ENCODE measurements at places on chromosomes 13 and 19.

GRCh38 chr13:112350300-112350699, 25.9 kb upstream of the SPACA7 start:
- H3K4me1 ChIP-seq: no peaks in the 10 kb centered on the region
- H3K27me3 ChIP-seq: no peaks in the 10 kb centered on the region

DNA sequence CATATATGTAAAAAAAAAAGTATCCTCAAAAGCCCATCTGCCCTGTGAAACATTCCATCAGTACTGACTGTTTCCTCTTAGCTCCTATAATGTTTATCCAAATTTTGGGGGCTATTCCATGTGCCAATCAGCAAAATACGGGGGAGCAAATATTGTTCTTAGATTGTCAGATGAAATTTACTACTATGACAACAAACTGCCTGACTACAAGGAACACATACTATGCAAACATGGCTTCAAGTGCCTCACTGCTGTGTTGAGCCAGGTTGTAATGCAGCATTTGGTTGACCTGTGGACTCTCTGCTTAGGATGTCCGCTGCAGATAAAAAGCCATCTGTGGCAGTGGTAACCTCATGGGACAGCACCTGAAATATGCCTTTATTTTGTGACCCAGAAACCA, 98.2 kb upstream of the SCEL start:
- DNase-seq: no peak
- no peaks in the 10 kb centered on the region for H3K27me3 ChIP-seq
- H3K4me1 ChIP-seq: no peaks in the 10 kb centered on the region
- no peak overlapping the region for H3K4me3 ChIP-seq
- no peaks in the 10 kb centered on the region for H3K36me3 ChIP-seq

DNA sequence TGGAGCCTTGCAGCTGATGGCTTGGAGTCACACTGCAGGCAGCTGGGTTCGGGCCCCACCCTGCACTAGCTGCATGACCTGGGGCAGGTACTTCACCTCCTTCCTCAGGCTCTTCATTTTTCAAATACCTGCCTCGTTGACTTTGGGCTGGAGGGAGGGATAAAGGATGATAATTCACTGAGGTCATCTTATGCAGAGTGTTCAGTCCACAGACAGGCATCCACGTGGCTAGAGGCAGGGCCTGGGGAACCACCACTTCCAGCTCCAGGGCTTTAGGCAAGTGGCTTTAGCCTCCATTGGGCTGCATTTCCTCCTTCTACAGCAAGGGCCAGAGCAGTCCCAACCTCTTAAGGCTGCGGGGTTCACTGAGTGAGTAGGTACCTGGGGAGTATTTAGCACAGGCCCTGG, 84.8 kb downstream of the SIPA1L3 start:
- no peaks in the 10 kb centered on the region for H3K27me3 ChIP-seq
- DNase-seq: no peak
- no peak overlapping the region for H3K27ac ChIP-seq
- H3K4me3 ChIP-seq: no peak overlapping the region
- H3K4me1 ChIP-seq: no peaks in the 10 kb centered on the region
- no peaks in the 10 kb centered on the region for H3K36me3 ChIP-seq

DNA sequence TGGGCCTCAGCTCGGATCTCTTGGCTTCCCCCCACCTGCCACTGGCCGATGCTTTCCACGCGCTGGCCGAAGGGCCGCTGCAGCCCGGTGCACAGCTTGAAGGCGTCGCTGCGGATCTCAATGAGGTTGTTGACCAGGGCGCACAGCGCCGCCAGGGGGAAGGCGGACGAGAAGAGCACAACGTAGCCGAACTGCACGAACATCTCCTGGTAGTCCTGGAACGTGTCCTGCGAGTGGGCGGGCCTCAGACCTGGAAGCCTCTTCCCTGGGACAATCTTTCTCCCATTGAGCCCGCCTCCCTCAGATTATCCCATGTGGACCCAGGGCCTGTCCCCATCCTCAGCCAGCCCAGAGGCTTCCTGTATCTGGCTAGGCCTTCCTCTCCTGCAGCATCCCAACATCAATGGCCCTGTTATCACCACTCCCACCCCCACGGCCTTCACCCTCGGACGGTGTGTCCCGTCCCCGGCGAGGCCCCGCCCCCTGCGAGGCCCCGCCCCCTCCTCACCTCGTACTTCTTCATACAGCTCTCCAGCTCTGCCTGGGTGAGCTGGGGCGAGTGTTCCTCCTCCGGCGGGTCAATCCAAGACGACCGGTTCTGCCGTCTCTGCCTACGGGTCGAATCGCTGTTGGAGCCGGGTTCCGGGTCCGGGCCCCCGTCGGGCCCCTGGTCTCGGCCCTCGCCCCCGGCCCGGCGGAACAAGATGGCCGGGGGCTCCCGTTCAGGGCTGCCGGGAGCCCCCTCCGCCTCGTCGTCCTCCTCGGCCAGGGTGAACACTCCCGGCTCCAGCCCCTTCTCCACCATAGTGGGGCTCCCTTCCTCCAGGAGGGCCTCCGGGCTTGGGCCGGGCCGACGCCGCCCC, 6.8 kb downstream of the ANO8 start:
- no peaks in the 10 kb centered on the region for H3K27me3 ChIP-seq
- H3K4me3 ChIP-seq: peak overlapping the region; percentile 40
- DNase-seq: peak; percentile 85
- no peaks in the 10 kb centered on the region for H3K36me3 ChIP-seq
- H3K4me1 ChIP-seq: peaks cover 4% of the 10 kb centered on the region

DNA sequence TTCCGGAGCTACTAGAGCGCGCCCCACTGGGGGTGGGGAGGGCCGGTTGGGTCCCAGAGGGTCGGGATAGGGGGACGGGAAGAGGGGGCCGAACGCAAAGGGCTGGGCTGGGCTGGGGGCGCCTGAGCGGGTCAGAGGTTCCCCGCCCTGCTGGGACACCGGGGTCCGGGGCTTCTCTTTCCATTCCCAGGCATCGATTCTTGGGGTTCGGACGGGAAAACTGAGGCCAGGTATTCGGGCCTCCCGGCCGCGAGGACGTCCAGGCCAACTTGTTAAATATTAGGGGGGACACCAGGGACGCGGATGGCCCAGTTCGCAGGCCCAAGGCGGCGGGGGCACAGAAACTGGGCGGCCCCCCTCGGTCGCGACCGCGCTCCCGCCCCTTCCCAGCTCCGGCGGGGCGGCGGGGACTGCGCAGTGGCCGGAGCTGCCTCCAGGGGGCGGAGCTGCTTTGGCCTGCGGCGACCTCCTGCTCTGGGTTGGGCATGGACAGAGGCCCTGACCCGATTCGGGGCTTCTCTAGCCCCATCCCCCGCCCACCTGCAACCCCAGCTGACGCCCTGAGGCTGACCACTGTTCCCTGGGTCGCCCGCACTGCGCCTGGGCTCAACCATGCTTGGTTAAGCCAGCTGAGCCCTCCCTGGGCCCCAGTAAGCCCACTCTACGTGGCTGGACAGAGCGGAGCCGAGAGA, 1.2 kb upstream of the KLF16 start:
- H3K27me3 ChIP-seq: no peaks in the 10 kb centered on the region
- H3K4me1 ChIP-seq: peaks cover 14% of the 10 kb centered on the region
- peak overlapping the region; percentile 79 for H3K4me3 ChIP-seq
- no peaks in the 10 kb centered on the region for H3K36me3 ChIP-seq

- no peak overlapping the region for H3K4me3 ChIP-seq
- no peak overlapping the region for H3K27ac ChIP-seq
- H3K4me1 ChIP-seq: no peaks in the 10 kb centered on the region
- no peaks in the 10 kb centered on the region for H3K36me3 ChIP-seq
- DNase-seq: no peak
- no peaks in the 10 kb centered on the region for H3K27me3 ChIP-seq
These were observed 84.8 kb downstream of the DCT start for GRCh38 chr13:94394723-94395122.

GRCh38 chr13:47831265-47831664, 169.8 kb downstream of the SUCLA2 start:
- no peaks in the 10 kb centered on the region for H3K36me3 ChIP-seq
- no peaks in the 10 kb centered on the region for H3K27me3 ChIP-seq
- H3K4me1 ChIP-seq: no peaks in the 10 kb centered on the region
- no peak overlapping the region for H3K27ac ChIP-seq

DNA sequence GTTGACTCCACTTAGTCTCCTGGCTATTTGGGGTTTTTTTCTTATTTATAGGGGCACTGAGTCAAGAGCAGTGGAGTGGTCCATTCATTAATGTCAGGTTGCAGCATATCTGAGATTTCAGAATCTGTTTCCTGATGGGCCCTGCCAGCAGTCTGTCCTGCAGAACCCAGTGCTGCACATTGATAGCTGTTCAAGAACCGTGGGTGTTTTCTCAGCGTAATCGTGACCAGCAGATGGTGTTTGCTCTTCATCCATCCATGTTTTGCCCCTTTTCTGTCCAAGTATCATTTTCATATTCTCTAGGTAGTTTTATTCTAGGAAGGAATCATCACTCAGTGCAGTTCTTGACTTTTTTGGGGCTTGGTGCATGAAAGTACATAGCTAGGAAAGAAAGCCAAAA, 166.5 kb downstream of the ATP8A2 start:
- no peaks in the 10 kb centered on the region for H3K4me1 ChIP-seq
- no peak overlapping the region for H3K4me3 ChIP-seq
- DNase-seq: no peak
- H3K36me3 ChIP-seq: no peaks in the 10 kb centered on the region

DNA sequence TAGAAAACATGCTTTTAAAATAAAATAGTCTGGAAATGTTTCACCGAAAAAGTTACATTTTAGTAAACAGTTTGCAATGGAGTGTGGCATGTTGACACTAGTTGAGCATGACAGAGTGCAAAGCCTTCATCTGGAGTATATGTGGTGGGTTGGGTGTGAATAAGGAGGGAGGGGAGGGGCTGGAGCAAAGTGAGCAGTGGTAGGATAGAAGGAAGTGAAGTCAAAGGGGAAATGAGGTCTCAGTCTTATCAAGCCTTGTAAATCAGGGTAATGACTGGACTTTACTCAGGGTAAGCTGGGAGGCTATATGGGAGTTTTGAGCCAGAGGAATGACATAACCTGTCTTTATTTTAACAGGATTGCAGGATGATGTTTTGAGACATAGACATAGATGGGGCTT, 222.8 kb downstream of the PCDH20 start:
- no peaks in the 10 kb centered on the region for H3K27me3 ChIP-seq
- no peak for DNase-seq
- H3K36me3 ChIP-seq: no peaks in the 10 kb centered on the region
- no peaks in the 10 kb centered on the region for H3K4me1 ChIP-seq
- H3K4me3 ChIP-seq: no peak overlapping the region

- H3K27ac ChIP-seq: no peak overlapping the region
- no peak for DNase-seq
- no peak overlapping the region for H3K4me3 ChIP-seq
- no peaks in the 10 kb centered on the region for H3K36me3 ChIP-seq
- peaks cover 2% of the 10 kb centered on the region for H3K27me3 ChIP-seq
These were observed 7.1 kb upstream of the LILRA5 start for GRCh38 chr19:54319892-54320670.
